ENCODE measurements at places on chromosomes 13 and 19. TPM values are rescaled to one million over a fixed set of nuclear protein-coding genes. Genes with fewer than 3 reads are reported as not detected.
A peak's percentile ranks its signal among the peaks of the same experiment; 100 is the strongest.

- H3K27ac ChIP-seq = peak overlapping the region; percentile 19
- peaks cover 20% of the 10 kb centered on the region for H3K27me3 ChIP-seq
- H3K4me1 ChIP-seq = peaks cover 10% of the 10 kb centered on the region
- H3K4me3 ChIP-seq = peak overlapping the region; percentile 69
Observed at GRCh38 chr19:45472563-45473366, 5.0 kb downstream of the FOSB start.

GRCh38 chr13:39099231-39099630, 61.0 kb downstream of the NHLRC3 start:
- H3K4me1 ChIP-seq = peaks cover 21% of the 10 kb centered on the region
- DNase-seq = no peak
- no peak overlapping the region for H3K4me3 ChIP-seq
- no peaks in the 10 kb centered on the region for H3K36me3 ChIP-seq
- no peak overlapping the region for H3K27ac ChIP-seq

GRCh38 chr13:76939215-76939614, 9.1 kb upstream of the ACOD1 start:
- peaks cover 2% of the 10 kb centered on the region for H3K27me3 ChIP-seq
- peaks cover 6% of the 10 kb centered on the region for H3K36me3 ChIP-seq
- DNase-seq = no peak
- no peak overlapping the region for H3K27ac ChIP-seq

DNA sequence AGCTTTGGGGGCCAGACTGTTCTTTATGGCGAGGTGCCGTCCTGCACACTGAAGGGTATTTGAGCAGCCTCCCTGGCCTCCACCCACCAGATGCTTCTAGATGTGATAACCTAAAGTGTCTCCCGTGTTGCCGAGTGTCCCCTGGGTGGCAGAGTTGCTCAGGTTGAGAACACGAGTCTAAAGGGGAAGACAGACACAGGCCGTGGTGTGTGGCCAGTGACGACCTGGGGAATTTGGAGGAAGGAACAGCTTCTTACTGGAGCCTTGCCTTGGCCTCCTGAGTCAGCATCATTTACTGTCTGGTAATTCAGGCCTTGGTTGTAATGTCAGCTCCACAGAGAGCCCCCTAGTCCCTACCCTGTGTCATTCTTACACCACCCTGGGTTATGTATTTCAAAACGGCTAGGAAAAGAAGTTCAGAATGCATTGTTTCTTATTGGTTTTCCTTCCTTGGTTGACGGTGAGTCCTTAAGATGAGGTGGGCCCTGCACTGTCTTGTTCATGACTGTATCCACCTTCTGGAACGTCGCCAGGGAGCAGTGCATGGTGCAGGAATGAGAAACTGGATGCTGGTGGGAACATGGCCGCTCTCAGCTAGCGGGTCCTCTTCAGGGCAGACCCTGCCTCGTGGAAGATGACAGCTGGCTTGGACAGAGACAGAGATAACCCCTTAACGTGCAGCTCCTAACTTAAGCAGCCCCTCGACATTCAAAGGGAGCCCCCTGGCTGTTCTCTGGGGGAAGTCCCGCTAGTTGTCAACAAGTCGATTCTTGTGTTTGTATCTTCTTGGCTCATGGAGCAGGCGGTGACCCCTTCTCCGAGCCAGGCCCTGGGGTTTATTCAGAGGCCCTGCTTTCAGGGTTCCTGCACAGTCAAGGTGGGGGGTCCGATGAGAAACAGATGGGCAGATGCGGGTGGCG, 7.2 kb downstream of the SIN3B start:
- no peak overlapping the region for H3K27ac ChIP-seq
- DNase-seq = no peak
- peaks cover 2% of the 10 kb centered on the region for H3K4me1 ChIP-seq

DNA sequence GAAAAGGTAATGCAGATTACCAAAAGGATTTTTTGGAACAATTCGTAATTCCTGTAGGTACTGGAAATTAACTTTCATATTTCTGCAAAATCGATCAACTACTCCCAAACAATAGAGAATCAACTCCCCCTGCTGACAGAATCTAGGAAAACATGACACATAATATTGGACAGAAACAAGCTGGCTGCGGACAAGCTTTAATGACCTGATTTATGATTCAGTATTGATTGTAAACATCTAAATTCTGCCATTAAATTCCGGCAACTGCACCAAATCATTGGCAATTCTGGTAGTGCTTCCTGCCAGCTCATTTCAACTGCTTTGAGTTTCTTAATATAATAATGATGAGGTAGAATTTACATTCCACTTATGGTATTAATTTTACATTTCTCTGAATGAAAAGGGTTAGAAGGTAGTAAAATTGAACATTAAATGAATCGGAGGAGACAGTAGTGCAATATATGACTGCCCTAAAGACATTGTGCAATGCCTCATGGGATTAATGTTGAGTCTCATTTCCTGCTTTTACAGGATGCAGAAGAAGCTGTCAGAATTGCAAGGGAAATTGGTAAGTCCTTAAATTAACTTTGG, 146.5 kb downstream of the PCCA start:
- peak overlapping the region; percentile 2 for H3K27ac ChIP-seq
- DNase-seq = no peak
- H3K4me1 ChIP-seq = peaks cover 21% of the 10 kb centered on the region
- no peaks in the 10 kb centered on the region for H3K27me3 ChIP-seq
- no peak overlapping the region for H3K4me3 ChIP-seq

DNA sequence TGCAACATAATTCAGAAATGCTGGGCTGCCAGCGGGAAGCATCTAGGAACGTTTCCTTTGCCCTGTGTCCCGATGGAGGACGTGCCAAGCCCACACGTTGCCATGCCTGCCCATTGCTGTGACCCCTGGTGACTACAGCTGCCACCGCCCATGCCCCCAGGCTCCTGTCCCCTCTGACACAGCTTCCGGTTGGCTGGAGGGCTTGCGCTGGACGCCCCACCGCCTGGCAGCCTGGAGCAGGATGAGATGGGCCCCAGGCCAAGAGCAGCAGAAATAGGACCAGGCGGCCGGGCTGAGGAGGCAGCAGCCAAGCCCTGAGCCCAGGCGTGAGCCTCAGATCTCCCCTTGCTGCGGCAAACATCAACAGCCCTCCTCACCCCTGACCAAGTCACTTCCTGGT, 125.9 kb downstream of the COL4A2 start:
- H3K4me1 ChIP-seq = peaks cover 4% of the 10 kb centered on the region
- H3K4me3 ChIP-seq = no peak overlapping the region
- no peaks in the 10 kb centered on the region for H3K27me3 ChIP-seq

GRCh38 chr13:62375653-62376052, 960.0 kb upstream of the PCDH20 start:
- H3K36me3 ChIP-seq = no peaks in the 10 kb centered on the region
- no peaks in the 10 kb centered on the region for H3K27me3 ChIP-seq
- H3K27ac ChIP-seq = no peak overlapping the region
- peaks cover 1% of the 10 kb centered on the region for H3K4me1 ChIP-seq

The SLAIN1 gene
- total RNA-seq = 120 TPM

GRCh38 chr19:19217099-19217498, 5.3 kb downstream of the NCAN start:
- no peak overlapping the region for H3K27ac ChIP-seq
- H3K4me1 ChIP-seq = peaks cover 18% of the 10 kb centered on the region
- peaks cover 4% of the 10 kb centered on the region for H3K36me3 ChIP-seq
- peaks cover 10% of the 10 kb centered on the region for H3K27me3 ChIP-seq
- no peak for DNase-seq

DNA sequence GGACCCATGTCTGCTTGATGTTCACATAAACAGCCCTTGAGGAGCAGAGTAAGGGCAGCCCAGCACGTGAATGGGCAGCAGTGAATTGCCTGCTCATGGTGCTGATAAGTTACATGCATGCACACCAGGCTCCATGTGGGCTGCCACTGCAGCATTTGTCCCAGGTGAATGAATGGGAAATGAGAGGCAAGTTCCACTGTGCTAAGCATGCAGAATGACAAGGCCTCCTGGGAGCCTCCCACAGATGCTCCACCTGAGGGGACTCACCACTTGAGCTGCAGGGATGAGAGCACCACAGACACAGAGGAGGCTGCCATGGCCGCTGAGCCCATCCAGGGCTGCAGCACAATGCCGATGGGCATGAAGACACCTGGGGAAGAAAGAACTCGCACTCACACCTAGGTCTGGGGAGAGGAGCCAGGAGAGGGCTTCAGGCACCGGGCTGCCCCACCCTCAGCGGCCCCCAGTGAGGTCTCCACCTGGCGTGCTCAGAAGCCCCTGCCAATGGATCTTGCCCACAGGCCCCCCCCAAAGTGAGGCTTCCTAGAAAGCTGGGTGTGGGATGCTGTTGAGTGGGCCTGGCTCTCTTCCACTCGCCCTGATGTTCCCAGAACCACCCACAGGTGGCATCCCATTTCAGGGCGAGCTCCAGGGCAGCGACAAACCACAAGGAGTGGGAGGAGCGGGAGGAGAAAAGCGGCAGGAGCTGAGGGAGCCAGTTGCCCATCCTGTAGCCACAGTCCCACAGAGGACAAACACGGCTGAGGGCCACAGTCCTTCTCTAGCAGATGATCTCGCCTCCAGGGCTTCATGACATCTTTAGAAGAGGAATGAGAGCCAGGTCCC, 73.8 kb downstream of the CCDC70 start:
- no peaks in the 10 kb centered on the region for H3K36me3 ChIP-seq
- DNase-seq = no peak
- no peak overlapping the region for H3K27ac ChIP-seq
- no peak overlapping the region for H3K4me3 ChIP-seq

DNA sequence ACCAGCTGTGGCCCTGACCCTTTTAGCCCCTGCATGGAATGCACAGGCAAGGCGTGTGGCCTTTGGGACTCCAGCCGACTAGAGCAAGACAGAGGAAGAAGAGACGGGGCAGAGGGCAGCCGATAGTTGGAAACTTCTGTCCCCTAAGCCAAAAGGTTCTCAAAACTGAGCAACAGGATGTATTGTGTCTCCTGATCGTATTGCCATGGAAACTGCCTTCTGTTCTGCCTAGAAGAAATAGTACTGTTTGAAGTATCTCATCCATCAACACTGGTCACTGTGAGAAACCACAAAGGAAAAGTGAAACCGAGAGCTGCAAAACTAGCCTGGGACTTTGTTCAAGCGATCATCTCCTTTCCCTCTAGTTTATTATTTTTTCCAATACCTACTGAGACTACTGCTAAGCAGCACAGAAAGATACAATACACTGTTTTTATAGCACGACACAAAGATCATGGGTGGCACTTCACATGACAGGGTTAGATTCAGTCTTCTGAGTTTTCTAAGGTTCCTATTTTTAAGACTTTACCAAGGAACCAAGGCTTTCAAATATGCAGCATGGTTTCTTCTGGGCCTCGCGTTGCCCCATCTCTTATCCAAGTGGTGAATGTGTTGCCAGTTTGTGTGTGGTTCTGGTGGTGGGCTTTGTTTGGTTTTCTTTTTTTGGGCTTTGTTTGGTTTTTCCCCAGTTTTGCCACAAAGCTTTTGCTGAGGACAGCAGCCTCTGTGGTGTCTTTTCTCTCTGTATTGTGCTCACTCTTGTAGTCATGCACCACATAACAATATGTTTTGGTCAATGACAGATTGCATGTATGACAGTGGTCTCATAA, 49.3 kb upstream of the GPR183 start:
- no peak overlapping the region for H3K4me3 ChIP-seq
- DNase-seq = no peak

DNA sequence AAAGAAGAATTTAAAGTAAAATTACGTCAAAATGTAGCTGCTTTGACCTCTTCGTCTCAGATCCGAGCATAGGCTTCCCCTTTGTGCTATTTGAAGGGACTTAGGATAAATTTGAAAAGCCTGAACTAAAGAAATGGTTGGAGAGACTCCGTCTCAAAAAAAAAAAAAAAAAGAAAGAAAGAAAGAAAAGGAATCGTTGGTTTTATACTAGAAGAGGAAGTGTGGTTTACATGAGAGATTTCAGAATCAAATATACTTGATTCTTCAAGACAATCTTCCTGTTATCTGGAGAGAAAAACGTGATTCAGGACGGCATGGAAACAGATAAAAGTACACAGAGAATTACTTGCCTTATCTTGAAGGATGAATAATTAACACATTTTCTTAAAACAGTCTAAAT, 474 bp upstream of the ZNF780B start:
- no peak for DNase-seq
- peak overlapping the region; percentile 100 for H3K4me3 ChIP-seq
- H3K27ac ChIP-seq = no peak overlapping the region
- peaks cover 2% of the 10 kb centered on the region for H3K4me1 ChIP-seq
- peaks cover 34% of the 10 kb centered on the region for H3K36me3 ChIP-seq
- no peaks in the 10 kb centered on the region for H3K27me3 ChIP-seq

GRCh38 chr19:3031607-3031867, 2.5 kb upstream of the TLE2 start:
- H3K36me3 ChIP-seq = no peaks in the 10 kb centered on the region
- peaks cover 13% of the 10 kb centered on the region for H3K4me1 ChIP-seq
- peaks cover 52% of the 10 kb centered on the region for H3K27me3 ChIP-seq
- no peak overlapping the region for H3K4me3 ChIP-seq
- no peak overlapping the region for H3K27ac ChIP-seq
- DNase-seq = no peak

- H3K4me3 ChIP-seq = no peak overlapping the region
- H3K4me1 ChIP-seq = no peaks in the 10 kb centered on the region
- no peak for DNase-seq
- peaks cover 3% of the 10 kb centered on the region for H3K27me3 ChIP-seq
Observed at GRCh38 chr13:110780422-110780821, 66.9 kb downstream of the ING1 start.

DNA sequence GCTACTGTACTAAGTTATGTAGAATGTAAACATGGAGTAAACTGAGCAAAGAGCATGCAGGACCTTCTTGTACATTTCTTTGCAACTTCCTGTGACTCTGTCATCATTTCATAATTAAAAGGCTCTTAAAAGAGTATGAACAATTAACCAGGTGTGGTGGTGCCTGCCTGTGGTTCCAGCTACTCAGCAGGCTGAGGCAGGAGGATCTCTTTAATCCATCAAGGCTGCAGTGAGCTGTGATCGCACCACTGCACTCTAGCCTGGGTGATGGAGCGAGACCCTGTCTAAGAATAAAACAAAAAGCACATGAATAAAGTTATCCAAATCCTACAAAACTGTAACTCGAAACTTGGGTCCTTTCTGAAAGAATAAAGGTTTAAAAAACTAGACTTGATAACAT, 5.8 kb upstream of the SPACA7 start:
- H3K4me1 ChIP-seq = peaks cover 7% of the 10 kb centered on the region
- H3K4me3 ChIP-seq = no peak overlapping the region
- H3K27me3 ChIP-seq = no peaks in the 10 kb centered on the region
- H3K27ac ChIP-seq = no peak overlapping the region

The ZNF541 gene
- total RNA-seq = not detected

The FOXA3 gene
- 1.0 TPM for total RNA-seq

DNA sequence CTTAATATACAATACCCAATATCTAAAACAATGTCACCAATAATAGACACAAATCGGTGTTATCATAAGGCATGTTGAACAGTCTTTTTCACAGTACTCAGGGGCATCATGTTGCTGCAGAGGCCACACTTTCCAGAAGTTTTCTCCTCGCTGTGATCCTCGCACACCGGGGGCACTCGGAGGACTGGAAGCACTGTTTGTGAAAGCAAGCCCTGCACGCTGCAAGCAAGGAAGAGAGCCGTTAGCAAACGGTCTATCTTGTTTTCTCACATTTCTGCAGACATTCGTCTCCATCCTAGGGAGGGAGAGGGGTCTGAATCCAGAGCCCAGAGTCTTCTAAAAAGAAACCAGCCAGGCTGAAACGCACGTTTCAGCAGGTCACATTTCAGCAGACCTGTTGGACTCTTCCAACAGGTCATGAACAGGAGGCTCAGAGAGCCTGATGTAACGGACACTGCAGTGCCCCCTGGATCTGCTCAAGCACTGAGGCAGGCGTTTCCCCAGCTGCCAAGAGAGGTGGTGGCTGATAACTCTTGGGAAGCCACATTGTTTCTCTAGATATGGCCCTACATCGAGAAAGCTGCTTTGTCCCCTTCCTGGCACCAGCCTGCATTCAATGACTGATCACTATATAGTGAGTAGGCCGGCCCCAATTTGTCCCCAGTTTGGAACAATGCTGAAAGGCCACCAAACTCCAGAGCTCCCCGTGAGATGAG, 43.6 kb downstream of the RUBCNL start:
- H3K4me1 ChIP-seq = no peaks in the 10 kb centered on the region
- no peaks in the 10 kb centered on the region for H3K36me3 ChIP-seq
- no peak overlapping the region for H3K27ac ChIP-seq
